Aortic smooth muscle cell (primary cell): ENCODE measurements at places on chromosomes 13 and 19. TPM values are rescaled to one million over a fixed set of nuclear protein-coding genes. Genes with fewer than 3 reads are reported as not detected.

Gene VSTM1
- total RNA-seq: not detected in 2 replicates

Gene ZNF497
- total RNA-seq: 0.53 and 0.68 TPM in 2 replicates

Gene SIGLEC5
- total RNA-seq: not detected in 2 replicates

Gene SERPINE3
- under 0.01 TPM in 1 of 2 replicates, not detected in the other for total RNA-seq

Gene SMARCA4
- 59.2 and 62.4 TPM in 2 replicates for total RNA-seq
